Aorta (tissue), 5 donors: ENCODE measurements at places on chromosomes 1 and 21. TPM values are rescaled to one million over a fixed set of nuclear protein-coding genes. Genes with fewer than 3 reads are reported as not detected.

- DNase-seq, result no peak
Measured at GRCh38 chr1:2239384-2239985, 11.4 kb downstream of the SKI start.

- no peak for DNase-seq
Measured at GRCh38 chr1:244065063-244065793, 14.1 kb downstream of the ZBTB18 start.

GRCh38 chr1:205933671-205934618 is 9.3 kb downstream of the SLC26A9 start:
- no peak for DNase-seq

DNA sequence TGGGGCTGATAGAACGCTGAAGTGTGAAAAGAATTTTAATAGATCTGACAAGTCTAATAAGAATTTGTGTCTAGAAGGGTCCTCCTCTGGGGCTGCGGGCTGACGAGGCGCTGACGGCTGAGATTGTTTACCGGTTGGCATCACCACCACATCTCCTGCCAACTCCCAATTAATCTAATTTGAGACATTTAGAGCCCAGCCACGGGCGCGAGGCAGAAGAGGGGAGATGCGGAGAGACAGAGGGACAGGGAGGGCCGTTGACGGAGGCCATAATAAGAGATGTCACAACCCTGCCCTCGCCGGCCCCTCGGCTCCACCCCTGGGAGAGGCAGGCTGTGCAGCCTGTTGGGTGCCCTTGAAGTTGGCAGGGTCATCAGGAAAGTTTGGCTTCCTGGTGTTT is 109.3 kb downstream of the PAX7 start:
- DNase-seq, result peak; percentile 25

- DNase-seq, result no peak
Measured at GRCh38 chr1:180757657-180758056, 125.8 kb downstream of the XPR1 start.

GRCh38 chr1:25729790-25730644 is 70.0 kb upstream of the SELENON start:
- no peak for DNase-seq

DNA sequence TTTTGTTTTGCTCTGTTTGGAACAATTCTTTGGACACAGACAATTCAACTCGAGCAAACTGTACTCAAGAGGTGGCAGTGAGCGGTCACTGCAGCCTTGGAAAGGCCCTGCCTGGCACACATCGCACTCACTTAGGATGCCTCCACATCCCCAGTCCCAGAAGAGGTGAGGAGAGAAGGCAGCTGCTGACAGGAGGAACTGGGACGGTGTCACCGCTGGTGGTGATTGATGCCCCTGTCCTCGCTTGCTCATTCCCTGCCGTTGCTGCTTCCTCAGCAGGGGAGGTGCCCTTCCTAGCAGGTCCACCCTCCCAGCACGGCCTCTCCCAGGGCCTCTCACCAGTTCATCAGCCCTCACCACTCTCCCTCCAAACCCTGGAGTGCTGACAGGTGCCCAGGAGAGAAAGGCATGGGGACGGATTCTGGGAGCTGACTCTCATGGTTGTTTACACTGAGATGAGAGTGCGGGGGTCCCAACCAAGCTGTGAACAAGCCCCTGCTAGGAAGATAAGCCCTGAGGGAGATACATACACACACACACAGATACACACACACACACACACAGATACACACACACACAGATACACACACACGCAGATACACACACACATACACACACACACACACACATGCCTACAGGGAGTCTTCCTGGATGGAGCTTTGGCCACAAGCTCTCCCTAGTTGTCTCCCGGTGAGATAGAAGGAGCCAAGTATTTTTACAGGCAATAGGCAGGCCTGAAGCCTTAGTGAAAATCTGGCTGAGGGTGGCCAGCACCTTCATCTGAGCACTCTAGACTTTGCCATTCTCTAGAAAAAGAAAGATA is 101.1 kb downstream of the CDC7 start:
- DNase-seq, result no peak

- no peak for DNase-seq
Measured at GRCh38 chr1:153832293-153832692, 57.1 kb downstream of the SLC27A3 start.

GRCh38 chr1:60664086-60664625 is 418.2 kb upstream of the NFIA start:
- DNase-seq, result no peak

DNA sequence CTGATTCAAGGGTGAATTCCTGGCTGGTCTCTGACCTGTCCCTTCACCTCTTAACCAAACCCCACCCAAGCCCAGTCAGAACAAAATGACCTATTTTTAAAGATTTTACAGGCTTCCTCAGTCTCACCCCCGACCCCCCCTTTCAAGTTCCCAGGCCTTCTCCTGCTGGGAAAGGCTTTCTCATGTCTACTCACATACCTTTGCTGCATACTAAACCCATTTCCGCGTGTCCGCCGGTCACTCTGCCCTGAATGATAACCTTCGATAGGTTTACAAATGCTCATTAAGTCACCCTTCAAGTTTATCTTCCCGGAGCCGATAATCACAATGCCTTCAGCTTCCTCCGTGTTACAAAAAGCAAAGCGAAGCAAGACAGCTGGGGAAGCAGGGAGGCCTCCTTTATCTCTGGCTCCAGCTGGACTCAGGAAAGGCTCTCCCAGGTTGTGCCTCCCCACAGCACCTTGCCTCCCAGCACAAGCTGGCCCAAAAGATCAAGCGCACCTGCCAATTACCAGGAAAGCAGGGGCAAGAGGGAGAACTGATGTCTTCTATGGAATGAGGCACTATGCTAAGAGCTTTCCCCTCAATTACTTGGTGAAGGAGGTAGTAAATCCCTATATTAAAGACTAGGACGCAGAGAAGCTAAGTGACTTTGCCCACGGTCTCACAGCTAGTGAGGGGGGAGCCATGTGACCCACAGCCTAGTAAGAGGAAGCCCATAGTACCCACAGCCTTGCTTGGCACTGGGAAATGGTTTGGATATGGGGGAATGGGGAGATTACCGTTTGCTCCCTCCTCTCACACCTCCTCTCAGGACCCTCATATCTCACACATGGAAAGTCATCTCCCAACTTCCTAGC is 15.9 kb downstream of the SMIM12 start:
- DNase-seq, result no peak

Gene TIAM1
- 15.8 TPM for total RNA-seq

Gene NUDT4B
- total RNA-seq, result 0.75 TPM

Gene PDE9A
- 11.8 TPM for total RNA-seq

Gene AMY1C
- not detected for total RNA-seq

Gene CFH
- total RNA-seq, result 297 TPM
